ENCODE measurements at places on chromosomes 6 and 20.

DNA sequence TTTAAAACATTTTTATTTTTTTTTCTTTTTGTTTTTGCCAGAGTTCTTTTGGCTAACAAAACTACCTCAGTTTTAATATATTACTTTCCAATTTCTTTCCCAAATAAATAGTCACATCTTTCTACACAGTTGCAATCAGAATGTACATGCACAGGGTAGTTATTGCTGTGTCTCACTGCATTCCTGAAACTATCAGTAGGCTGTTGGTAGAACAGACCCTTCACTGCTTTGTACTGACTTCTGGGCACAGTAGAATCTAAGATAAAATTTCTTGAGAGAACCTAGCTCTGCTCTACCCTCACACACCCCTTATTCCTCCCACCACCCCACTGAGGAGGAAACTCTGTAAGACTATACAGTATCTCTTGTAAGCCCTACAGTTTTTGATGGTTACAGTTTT is 19.9 kb downstream of the TPX2 start:
- DNase-seq, result no peak

DNA sequence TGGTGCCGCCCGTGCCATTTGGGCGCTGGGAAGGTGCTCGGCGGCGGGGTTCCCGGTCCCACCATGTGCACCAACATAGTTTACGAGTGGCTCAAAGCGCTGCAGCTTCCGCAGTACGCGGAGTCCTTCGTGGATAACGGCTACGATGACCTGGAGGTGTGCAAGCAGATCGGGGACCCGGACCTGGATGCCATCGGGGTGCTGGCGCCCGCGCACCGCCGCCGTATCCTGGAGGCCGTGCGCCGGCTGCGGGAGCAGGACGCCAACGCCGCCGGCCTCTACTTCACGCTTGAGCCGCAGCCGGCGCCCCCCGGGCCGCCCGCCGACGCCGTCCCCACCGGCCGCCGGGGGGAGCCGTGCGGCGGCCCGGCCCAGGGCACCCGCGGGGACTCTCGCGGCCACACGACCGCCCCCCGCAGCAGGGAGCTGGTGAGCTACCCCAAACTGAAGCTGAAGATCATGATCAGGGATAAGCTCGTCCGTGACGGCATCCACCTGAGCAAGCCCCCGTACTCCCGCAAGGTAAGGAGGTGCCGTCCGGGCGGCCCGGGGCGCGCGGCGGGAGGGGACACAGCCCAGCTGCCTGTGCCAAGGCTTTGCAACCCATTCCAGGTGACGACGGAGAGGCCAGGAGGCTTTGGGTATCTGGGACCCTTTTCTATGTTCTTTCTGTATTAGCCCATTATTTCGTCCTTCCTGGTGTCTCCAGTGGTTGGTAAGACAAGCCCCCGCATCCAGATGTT is 547 bp downstream of the SAMD5 start:
- peak; percentile 11 for DNase-seq

DNA sequence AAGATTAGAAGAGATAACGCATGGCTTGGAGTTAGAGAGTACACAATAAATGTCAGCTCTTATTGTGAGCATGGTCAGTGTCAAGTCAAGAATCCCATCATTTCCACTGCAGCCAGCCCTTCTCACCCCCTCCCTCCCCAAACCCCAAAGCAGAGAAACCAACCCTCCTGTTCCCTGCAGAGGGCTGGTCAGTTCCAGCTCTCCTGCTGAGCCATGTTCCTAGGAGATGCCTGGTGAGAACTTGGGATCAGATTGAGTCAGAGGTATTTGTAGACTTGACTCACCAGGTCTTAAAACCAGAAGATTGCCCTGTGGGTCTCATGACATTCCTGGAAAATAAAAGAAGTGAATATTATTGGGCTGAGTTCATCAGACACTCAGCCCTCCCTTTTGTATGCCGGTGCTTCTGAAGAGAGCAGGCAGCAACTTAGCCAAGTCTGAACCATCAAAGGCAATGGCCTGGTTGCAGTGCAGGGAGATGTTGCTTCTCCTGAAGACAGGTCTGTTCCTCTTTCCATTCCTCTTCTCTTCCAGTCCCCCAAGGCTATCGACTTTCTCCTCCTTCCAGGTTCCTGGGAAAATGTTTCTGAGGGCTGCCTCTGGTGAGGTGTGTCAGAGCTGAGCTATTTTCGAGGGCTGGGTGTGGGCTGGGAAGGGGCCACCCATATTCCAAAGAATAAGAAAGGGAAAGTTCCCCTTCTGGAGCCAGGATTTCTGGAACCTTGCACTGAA is 278.2 kb upstream of the SUPT3H start:
- DNase-seq, result no peak

- peak; percentile 89 for DNase-seq
These were observed 985 bp downstream of the ZBP1 start for GRCh38 chr20:57619051-57619831.

DNA sequence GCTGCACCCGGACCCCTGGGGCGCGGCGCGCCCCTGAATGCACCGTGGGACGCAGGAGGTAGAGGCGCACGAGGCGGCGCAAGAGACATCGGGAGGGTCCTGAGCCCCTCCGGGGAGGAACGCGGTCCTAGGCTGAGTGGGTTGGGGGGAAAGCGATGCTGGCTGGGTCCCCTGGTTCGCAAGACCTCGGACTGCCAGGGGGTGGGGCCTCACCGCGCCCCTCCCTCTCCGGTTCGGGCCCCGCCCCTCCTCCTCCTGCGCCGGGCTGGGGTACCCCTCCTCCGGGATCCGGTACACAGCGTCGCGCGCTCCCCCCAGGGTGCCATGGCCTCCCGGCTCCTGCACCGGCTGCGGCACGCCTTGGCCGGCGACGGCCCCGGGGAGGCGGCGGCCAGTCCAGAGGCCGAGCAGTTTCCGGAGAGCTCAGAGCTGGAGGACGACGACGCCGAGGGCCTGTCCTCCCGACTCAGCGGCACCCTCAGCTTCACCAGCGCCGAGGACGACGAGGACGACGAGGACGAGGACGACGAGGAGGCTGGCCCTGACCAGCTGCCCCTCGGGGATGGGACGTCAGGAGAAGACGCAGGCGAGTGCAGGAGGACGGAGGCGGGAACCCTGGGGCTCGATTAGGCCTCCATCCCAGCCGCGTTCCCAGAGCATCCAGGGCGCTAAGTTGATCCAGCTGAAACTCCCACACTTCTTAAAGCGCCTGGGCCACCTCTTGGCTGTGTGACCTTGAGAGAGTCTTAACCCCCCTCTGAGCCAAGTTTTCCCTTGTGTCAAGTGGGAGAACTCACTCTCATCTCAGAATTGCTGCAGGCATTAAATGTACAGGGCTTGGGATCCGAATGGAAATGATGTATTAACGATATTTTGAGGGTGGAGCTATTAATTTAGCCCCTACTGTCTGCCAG is 541 bp downstream of the SNX21 start:
- DNase-seq, result peak; percentile 60

DNA sequence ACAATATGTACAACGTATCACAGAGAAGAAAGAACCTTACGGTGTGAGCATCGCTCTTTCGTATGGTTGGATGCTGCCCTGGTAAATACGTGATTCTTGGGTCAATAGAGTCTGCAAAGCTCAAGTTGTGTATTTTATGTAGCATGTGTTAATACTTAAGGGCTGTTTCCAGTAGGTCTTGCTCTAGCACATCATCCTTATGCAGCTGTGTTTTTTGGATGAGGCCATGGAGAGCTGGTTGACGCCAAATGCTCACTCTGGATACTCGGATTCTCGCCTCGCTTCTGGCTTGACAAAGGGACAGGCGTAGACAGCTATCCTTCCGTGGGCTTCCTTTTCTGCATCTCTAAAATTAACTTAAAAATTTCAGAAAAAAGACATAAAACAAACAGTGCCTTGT is 38.9 kb downstream of the SNRNP48 start:
- DNase-seq, result no peak

- DNase-seq, result no peak
These were observed 2.4 kb upstream of the CST3 start for GRCh38 chr20:23640018-23640601.

GRCh38 chr6:46015119-46015968 is at the start of gene CLIC5:
Gene CLIC5, minus strand, starts transcription at chr6:46015860. Its CDS starts 318 bp downstream, at chr6:46015542.
- DNase-seq, result peak; percentile 45

- DNase-seq, result no peak
These were observed 145.8 kb downstream of the INSM1 start for GRCh38 chr20:20513720-20514119.

DNA sequence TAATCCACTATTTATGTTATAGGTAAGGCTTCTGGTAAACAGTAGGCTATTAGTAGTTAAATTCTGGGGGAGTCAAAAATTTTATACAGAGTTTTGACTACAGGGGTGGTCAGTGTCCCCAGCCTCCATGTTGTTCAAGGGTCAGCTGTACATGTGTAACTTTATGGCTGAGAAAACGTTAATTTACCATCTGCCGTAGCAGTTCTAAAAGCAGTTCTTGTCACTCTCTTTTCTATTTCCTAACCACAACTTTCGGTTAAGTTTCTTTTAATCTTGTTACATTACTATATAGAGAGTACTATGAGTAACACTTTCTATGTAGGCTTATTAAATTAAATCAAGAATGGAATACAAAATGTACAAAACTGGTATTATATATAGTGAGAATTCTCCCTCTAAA is 21.6 kb upstream of the KIF6 start:
- no peak for DNase-seq

- DNase-seq, result no peak
These were observed 96.0 kb downstream of the PLEKHG1 start for GRCh38 chr6:150695652-150696051.

Data from B cell (primary cell).